ENCODE measurements at places on chromosomes 1 and 21. TPM values are rescaled to one million over a fixed set of nuclear protein-coding genes. Genes with fewer than 3 reads are reported as not detected.

DNA sequence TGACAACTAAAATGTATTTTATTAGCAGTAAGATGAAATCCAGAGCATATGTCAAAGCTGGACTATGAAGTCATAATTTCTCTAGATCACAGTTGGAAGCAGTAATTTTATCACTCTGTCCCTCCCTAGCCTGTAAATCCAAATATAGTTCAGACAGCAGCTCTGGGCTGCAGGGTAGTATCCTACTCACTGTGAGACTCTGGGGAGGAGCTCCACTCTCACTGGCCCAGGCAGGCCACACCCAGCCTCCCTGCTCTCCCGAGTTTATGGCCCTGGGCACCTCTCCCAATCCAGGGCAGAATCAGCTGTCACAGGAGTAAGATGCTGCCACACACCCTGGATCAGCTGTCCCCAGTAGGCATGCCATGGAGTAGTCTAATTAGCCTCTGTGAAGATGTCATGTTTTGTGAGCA lies 131.1 kb downstream of the HLCS start:
- peak; percentile 74 for DNase-seq

PRAMEF6 gene
- not detected for total RNA-seq

DNA sequence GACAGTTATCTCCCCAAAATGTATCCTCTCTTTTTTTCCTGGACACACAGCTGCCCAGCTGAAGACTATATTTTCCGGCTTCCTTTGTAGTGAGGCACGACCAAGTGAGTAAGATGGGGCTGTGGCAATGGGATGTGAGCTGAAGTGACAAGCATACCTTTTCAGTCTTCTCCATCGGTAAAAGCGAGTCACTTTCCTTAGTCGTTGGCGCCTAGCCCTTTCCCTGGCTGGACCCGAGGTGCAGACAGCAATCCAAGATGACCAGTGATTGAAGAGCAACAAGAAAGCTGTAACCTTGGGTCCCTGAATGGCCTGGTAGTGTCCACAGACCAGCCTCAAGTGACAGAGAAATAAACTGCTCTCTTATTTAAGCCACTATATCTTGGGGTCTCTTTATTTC lies 155.2 kb downstream of the NR5A2 start:
- DNase-seq: no peak

SLX9 gene
- total RNA-seq: 26.8 TPM

MIXL1 gene
- total RNA-seq: not detected

DNA sequence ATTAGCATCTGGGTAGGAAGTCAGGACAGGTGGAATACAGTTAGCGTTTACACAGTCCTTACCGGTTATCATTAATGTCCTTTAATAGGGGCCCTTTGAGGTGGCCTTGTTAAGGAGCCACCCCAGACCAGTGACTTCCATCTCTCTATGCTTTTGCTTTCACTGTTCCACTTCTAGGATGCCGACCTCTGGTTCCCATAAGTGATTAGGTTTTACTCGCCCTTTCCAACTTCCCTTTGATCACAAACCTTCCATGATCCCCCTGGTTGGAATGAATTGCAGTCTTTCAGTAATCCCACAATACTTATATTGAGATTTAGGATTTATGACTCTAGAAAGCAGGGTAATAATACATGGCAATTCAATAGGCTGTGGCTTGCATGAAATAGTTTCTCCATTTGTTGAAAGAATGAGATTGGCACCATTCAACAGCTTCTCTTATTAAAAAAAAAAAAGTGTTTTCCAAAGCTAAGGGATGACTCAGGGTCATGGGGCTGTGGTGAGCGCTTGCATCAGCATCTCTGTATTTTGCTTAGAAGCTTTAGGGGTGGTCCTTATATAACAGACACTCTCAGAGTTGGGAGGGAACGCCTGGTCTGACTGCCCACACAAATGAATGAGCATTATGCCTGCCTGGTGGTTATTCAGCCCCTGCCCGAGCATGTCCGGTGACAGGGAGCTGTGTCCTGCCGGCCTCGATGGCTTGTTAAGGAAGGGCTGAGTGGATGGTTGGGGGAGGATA lies 110.5 kb downstream of the CNIH3 start:
- peak; percentile 10 for DNase-seq

GRCh38 chr1:38265293-38266196 lies 219.0 kb upstream of the POU3F1 start:
- no peak for DNase-seq

DNA sequence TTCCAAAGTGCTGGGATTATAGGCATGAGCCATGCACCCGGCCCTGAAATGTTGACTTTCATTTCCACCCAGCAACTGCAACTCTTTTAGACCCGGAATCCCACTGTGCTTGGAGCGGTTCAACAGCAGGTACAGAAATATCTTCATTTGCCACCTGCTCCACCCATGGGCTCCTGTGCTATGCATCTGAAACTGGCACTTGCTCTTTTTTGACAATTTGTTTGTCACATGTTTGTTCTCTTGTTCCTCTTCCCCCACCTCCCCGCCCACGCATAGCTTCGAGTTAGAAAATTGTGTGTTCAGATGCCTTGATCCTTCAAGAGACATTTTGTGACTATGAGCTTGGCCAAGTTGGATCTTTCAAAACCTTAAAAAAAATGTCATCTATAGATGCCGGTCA lies 2.4 kb upstream of the IFNLR1 start:
- no peak for DNase-seq

DNA sequence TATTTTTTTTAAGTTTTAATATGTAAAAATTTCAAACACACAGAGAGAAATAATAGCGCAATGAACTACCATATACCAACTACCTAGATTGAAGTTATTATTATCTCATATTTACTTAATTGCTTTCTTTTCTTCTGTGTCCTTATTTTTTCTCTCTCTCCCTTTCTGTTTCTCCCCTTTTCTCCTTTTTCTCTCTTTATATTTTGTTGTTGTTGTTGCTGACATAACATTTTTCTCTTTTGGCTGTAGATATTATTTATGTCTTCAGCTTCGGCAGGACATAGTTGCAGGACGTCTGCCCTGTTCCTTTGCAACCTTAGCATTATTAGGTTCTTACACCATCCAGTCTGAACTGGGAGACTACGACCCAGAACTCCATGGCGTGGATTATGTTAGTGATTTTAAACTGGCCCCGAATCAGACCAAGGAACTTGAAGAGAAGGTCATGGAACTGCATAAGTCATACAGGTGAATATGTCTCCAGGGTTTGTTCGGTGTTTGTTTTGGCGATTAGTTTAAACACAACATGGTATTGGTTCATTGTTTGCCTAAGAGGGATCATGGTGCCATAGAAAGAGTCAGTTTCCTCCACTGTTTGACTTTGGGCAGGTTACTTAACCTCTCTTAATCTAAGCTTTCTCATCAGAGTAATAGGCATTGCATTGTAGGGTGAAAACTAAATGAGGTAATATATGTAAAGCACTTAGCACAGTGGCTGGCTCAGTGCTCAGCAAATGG lies 103.8 kb downstream of the EPB41 start:
- no peak for DNase-seq

- no peak for DNase-seq
These were observed 58.0 kb downstream of the RBM11 start for GRCh38 chr21:14273736-14274538.

DNA sequence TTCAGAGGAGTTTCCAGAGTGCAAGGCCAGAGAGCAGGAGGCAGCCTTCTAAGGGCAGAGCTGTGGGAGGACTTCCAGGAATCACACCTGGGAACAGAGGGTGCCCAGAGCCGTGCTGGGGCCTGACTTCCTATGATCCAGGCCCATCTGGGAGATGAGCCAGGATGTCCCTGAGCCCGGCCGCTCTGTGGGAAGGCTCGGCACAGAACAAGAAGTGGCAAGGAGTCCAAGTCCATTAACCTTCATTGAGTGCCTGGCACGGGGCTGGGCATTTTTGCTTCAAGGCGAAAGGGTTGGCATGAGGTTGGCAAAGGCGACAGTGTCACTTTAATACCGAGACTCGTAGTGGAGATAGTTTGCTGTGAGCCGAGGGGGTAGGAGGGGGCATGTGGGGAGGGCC lies 18.2 kb downstream of the TMEM201 start:
- no peak for DNase-seq

- no peak for DNase-seq
These were observed 9.8 kb upstream of the SLC19A1 start for GRCh38 chr21:45551783-45552695.

GRCh38 chr1:28281608-28282425 lies 22.5 kb downstream of the SESN2 start:
- DNase-seq: no peak

All from SJCRH30 (cell line).